ENCODE measurements at places on chromosomes 3 and 15.

GRCh38 chr3:131786386-131786785 is 248.4 kb downstream of the CPNE4 start:
- no peak for DNase-seq

GRCh38 chr3:133246119-133246518 is 153.7 kb upstream of the BFSP2 start:
- no peak for DNase-seq

DNA sequence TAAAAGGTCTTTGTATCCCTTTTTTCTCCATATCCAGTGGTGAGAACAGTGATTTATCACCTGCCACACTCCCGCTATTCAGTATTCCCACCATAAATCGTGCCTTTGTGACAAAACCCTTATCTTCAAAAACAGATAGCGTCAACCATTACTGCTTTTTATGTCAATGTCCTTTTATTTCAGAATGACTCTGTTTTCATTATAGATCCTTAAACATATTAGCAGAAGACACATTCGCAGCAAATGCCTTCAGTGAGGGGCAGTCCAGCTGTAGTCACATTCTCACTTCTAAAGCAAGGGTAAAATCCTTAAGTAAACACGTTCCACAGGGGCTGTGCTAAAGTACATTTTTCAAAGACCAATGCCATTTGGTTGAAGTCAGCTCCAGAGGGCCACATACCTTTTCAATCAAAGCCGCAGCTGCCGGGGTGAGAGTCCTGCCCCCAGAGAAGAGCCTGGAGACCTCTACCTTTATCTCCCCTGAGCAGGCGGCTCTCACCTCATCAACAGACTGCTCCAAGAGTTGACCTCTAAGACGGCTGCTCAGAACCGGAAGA is 53.4 kb downstream of the PDZRN3 start:
- no peak for DNase-seq

DNA sequence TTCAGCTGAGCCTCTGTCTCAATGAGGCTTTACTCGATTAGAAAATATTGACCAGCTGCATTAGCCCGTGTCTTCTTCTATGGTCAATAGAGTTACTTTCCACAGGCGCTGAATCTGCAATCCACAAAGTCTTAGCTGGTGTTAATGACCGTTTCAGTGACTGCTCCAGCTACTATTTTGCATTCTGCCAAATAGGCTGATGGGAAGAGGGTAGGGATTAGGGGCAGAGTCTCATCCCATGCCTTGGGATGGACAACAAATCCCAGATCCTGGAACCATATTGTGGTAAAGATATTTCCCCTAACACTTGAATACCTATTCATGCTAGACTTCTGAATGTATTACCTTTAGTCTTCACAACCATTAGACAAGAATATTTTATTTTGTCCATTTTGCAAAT is 29.5 kb upstream of the MAGI1 start:
- no peak for DNase-seq
